NCI-H345 (cell line): ENCODE measurements at places on chromosomes 2 and 18.

DNA sequence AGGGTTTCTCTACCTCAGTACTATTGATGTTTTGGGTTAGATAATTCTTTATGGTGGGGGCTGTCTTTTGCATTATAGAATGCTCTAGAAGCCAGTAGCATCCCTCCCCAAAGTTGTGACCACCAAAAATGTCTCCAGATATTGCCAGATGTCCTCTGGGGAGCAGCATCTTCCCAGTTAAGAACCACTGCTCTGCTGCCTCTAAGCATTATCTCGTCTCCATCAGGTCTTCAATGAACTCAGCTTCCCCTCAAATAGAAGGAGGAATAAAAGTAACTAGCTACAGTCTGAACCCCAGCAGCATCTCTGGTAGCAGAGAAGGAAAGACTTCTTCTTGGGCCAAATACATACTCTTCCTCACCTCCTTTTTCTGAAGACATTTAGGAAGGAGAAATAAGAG, 244.1 kb downstream of the AGPS start:
- DNase-seq = no peak

DNA sequence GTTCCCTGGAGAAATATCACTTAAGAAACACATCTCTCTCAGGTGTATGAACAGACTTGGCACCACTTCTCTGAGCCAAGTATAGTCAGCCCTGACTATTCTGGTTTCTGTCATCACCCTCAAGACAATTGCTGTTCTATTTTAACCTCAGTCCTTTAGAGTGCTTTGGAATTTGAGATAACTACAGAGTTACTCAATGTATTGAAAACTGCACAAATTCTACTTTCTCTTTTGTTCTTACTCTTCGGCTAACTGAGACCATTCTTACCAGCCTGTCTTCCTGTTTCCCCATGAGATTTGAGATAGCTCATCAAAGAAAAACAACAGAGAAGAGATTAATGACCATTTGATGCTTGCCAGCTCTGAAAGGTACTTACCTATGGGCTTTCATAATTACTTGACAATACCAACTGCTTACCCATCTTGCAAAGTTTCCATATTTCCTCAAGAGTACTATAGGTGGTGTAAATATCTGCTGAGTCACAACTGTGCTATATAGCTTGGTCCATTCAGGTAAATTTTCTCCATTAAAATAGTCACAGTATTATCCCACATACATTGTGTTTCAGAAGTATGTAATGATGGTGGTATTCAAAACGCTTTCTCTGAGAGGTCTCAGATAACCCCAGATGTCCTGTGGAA, 467.5 kb upstream of the CHST9 start:
- DNase-seq = no peak

DNA sequence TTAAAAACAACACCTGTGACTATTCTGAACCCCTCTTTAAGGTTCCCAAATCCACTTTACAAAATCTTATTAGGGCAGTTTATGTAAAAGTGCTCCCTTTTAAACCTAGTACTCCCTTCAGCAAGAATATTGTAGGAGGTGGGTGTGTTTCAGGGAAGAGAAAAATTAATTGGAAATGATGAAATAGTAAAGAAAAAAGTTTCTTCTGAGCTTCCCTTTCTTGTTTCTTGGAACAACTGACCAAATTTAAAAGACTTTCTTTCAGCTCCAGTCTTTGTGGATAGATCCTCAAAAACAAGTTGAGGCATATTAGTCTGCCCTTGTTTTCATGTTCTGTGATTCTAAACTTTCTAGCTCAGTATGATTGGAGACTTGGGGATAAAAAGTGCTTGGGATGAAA, 3.0 kb downstream of the VWA3B start:
- no peak for DNase-seq

DNA sequence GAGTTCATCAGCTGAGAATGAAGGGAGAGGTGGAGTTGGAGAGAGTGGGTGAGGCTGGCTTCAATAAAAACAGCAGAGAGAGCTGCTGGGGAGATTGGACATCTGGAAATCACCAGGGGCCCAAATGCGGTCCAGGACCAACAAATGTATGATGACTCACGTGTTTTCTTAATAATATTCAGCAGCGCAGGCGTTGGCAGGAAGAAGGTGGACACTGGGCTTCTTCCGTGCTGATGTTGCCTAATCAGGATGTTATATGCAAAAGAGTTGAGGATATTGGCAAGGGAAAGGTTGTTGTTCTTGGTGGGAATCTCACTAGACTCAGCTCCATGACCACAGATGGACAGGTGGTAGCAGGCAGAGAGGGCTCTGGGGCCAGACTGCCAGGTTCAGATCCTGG, 12.8 kb upstream of the PLA2R1 start:
- no peak for DNase-seq

GRCh38 chr18:70074116-70074515, 126.4 kb upstream of the CD226 start:
- DNase-seq = no peak

DNA sequence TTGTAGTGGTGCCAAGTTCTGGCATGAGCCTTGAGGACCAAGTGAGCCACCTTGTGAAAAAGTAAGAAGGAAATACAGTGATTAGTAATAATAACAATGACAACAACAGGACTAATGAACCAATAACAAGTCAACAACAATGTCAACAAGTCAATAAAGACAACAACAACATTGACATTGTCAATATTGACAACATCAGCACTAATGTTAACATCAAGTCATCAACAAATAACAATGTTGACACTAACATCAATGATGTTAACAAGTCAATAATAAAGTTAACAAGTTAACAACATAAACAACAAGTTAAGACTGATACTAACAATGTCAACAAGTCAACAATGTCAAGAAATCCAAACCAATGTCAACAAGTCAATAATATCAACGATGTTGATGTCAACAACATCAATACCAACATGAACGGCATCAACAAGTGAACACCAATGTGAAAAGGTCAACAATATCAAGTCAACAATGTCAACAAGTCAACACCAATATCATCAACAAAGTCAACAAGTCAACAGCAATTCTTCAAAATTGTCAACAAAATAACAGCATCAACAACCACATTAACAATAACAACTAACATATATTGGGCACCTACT, 24.0 kb downstream of the LCT start:
- DNase-seq = no peak
